ENCODE measurements at places on chromosomes 5 and 9.
A peak's percentile ranks its signal among the peaks of the same experiment; 100 is the strongest.

DNA sequence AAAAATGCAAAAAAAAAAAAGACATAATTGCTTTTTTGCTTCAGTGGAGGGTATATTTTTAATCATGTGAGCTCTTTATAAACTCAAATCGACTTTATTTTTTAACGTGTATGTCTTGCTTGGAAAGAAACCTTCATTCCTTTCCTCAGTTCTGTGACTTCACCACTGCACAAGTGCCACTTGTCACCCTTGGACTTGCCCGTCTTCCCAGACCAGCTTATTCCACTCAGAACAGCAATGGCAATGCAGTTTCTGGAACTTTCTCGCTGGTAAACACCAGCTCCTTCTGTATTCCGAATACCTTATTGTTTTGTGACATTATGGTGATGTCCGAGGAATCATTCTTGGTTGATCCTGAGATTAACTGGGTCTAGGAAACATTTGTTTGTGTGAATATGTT is 440.5 kb upstream of the ADAMTS16 start:
- no peak for DNase-seq

DNA sequence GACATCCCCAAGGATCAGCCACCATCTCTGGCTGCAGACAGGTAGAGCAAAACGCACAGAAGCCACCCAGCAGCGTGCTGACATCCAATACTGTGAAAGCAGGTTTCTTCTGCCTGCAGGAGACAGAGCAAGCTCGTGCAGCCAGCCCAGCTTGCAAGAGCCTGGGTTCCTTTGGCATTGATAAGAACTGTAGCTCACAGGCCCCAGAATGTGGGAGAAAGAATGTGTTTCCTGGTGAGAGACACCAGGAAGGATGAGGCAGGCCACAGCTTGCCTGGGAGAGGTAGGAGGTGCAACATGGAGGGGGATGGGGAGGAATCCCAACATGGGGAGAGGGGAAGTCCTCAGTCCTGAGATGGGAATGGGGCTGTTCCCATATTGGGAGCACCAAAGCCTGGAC is 34.0 kb upstream of the ARAP3 start:
- no peak for DNase-seq

DNA sequence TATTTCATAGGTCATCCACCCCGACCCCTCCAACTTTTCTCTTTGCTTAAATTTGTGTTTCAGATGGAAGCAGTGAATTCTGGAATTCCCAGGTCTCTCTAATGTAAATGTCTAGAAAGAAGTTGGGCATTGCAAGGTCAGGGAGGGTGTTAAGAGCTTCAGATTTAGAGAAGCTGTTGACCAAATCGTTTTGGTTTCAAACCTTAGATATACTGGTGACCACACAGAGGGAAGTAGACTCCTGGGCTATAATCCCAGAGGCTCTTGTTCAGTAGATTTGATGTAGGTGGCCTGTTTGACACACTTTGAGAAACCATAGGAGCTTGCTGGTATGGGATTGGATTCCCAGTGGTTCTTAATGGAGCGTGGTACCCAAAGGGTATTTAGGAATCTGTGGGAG is 137.3 kb upstream of the KLF9 start:
- DNase-seq: no peak

DNA sequence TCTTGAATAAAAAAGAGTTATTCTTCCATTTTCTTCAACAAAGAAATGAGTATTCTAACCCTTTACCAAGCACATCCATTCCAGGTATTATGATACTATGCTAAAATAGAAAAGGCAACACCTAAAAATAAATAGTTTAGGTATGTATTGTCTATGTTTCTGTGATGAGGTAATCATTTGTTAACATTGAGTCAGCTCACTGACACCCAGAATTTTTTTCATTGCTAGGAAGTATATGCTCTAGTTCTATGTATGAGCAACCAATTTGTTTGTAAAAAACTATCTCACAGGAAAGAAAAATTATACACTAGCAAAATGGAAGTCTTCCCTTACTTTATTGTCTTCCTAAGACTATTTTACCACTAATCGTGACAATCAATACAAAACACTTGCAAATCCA is 615.6 kb upstream of the GRIN3A start:
- DNase-seq: no peak

DNA sequence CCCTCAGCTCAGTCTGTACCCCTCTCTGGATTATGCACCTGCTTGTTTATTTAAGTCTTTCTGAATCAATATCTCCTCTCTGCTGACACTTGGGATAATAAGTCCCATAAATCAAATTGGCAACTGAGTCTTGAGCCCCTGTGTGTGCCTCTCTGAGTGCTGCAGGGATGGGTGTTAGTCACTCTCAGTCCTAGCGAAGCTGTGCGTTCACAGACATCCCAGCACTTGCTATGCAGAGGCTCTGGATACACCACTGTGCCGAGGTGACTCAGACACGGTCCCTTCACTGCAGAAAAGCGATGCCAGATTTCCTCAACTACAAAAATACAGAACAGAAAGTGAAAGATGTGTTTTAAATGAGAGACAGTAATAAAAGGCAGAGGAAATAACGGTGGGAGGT is 4.1 kb upstream of the KCNMB1 start:
- peak; percentile 4 for DNase-seq

DNA sequence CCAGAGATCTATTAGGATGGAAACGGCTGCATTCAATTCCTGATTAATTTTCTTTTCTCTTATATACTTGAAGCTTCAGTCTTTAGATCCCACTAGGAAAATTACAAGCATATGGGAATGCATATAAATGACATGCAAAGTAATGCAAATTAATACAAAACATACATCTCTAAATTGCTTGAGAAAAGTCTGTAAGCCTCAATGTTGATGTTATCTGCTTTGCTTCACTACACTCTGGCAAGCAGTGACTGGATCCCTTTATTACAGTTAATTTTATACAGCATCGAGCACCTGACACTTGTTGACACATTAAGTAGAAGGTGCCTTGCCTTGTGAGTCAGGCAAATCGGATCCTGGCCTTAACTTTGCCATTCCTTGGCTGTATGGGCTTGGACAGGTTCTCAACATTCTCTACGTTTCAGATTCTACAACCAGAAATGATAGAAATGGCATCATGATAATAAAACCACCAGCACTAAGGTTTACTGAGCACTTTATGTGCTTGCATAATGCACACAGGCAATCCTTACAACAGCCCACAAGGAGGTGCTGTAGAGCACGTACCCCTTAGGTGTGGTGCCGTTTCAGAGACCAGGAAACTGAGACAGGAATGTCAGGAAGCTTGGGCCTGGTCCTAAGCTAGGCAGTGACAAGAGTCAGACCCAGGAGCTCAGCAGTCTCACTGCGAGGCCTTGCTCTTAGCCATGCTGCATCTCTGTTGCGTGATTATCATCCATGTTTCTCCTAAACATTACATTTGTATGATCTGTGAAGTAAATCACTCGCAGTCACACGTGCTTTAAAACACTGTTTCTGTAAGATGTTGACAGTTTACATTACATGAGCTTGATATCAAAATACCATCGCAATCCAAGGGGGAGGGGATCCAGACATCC is 2.7 kb downstream of the GCNT4 start:
- DNase-seq: no peak

DNA sequence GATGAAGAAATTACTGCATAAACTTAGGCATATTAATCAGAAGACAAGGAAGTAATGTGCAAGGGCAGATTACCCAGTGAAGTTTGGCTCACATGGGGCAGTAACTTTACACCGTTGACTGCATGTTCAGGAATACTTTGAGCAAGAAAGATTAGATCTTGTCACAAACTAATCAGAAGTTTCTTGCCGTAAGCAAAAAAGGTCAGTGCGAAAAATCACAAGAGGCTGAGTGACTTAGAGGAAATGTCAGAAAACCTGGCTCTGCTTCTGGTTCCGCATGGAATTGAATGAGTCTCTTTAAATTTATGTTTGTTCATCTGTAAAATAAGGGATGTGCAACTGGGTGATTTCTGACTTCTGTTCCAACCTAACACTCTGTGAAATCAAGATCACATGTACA is 64.4 kb downstream of the PARP8 start:
- DNase-seq: no peak

DNA sequence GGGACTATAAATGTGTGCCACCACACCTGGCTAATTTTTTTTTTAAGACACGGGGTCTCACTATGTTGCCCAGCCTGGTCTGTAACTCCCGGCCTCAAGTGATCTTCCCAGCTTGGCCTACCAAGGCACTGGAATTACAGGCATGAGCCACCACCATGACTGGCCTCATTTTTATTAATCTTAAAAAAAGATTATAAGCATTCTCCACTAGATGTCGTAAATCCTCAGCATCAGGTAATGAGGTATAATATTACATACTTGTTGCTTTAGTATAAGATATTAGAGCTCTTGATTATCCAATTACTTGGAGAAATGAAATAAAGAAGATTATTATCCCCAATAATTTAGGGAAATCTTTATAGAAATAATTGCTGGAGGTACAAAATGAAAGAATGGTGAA is 78.2 kb upstream of the HTR1A start:
- DNase-seq: no peak

- DNase-seq: no peak
Observed at GRCh38 chr5:178998441-178998840, 3.3 kb upstream of the GRM6 start.

- DNase-seq: no peak
Observed at GRCh38 chr5:143525176-143525575, 121.7 kb upstream of the NR3C1 start.

DNA sequence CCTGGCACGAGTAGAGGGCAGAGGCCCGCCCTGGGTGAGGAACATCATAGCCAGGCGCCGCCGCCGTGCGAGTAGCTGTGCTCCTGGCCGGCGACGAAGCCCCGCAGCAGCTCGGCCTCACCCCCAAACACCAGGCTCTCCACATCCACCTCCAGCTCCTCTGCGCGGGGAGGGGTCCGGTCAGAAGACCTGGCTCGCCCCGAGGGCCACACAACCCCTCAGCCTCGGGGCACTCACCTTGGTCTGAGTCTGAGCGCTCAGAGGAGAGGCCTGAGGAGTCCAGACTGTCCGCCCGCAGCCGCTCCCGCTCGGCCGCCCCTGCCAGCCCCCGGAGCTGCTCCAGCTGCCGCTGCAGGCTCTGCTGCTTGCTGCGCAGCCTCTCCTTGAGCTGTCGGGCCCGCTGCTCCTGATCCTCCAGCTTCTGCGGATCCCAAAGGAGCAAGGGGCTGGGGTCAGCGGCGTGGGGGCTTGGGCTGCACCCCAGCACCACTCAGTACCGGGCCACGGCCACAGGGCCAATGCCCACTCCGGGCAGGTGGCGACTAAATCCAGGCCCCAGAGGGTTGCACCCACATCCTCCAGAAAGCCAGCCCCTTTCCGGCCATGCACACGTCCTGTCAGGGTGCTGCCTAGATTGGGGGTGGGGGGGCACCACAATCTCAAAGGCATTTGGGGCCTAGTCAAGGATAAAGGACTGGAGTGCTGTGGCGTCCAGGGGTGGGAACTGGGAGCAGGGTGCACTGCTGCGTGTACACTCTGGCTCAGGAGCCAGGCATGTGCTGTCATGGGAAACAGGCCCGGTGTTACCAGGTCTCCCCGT is 3.9 kb downstream of the MXD3 start:
- DNase-seq: no peak
